Endothelial cell (in vitro differentiated cells): ENCODE measurements at places on chromosomes 11 and 22.
A peak's percentile ranks its signal among the peaks of the same experiment; 100 is the strongest.

- no peak for DNase-seq
- peaks cover 3% of the 10 kb centered on the region for H3K4me1 ChIP-seq
- peaks cover 19% of the 10 kb centered on the region for H3K27me3 ChIP-seq
- no peaks in the 10 kb centered on the region for H3K36me3 ChIP-seq
- H3K4me3 ChIP-seq = no peak overlapping the region
Measured at GRCh38 chr11:111301004-111301841, 2.9 kb downstream of the POU2AF3 start.

DNA sequence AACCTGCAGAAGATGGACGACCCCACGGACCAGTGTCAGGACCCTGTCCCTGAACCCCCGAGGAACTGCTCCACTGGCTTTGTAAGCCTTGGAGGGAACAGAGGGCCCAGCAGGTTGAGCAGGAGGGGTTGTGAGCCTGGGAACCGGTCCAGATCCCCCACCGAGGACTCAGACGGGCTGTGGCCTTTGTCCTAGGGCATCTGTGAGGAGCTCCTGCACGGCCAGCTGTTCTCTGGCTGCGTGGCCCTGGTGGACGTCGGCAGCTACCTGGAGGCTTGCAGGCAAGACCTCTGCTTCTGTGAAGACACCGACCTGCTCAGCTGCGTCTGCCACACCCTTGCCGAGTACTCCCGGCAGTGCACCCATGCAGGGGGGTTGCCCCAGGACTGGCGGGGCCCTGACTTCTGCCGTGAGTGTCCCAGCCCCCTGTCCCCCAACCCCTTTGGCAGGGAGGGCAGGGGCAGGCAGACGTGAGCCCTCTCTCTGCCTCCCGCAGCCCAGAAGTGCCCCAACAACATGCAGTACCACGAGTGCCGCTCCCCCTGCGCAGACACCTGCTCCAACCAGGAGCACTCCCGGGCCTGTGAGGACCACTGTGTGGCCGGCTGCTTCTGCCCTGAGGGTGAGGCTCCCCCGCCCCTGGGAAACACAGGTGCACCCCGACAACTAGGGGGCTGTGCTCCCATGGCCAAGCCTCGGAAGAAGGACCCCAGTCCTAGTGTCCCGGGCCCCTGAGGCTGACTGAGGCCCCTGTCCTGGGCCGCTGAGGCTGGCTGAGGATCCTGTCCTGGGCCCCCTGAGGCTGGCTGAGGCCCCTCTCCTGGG lies 6.4 kb downstream of the MUC5AC start:
- no peaks in the 10 kb centered on the region for H3K4me1 ChIP-seq
- H3K36me3 ChIP-seq = no peaks in the 10 kb centered on the region
- no peak overlapping the region for H3K4me3 ChIP-seq

DNA sequence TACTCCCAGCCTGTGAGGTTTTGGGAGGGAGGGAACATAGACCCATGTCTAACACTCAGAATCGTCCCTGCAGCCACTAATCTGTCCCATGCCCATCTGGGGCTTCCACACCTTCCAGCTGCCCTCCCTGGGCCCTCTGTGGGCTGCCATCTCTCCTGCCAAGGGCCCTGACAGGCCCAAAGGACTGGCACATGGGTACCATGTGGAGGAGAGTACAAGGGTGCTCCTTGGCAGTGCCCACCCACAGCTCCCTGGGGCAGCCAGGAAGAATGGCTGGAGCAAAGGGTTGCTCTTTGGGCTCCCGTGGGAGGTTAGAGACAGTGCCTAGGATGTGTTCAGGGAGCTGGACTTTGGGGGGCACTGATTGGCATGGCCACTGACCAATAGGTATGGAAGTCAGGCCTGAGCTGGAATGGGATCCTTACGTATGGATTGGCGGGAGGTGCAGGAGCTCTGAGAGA lies 56.8 kb downstream of the CD82 start:
- no peak overlapping the region for H3K27ac ChIP-seq
- H3K4me1 ChIP-seq = peaks cover 54% of the 10 kb centered on the region
- DNase-seq = no peak
- no peak overlapping the region for H3K4me3 ChIP-seq

- peaks cover 55% of the 10 kb centered on the region for H3K4me1 ChIP-seq
- no peak for DNase-seq
- peaks cover 14% of the 10 kb centered on the region for H3K36me3 ChIP-seq
- H3K27me3 ChIP-seq = peaks cover 15% of the 10 kb centered on the region
- peak overlapping the region; percentile 86 for H3K4me3 ChIP-seq
Measured at GRCh38 chr11:123431619-123432018, 1.6 kb downstream of the GRAMD1B start.

DNA sequence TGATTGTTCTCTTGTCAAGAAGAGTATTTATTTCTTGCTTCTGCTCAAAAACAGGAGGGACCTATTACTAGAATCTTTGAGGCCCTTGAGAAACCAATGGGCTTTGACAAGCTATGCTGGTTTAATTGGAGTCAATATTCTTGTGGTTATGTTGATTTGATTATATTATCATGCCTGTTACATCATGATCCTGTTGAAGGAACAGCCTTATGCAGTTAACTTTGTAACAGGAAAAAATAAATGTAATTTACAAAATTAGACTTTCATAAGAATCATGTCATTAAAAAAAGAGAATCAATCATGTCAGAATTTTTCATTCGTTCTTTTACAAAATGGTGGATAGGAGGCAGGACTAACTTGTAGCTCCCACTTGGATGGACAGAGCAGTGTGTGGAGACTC lies 386.1 kb upstream of the DDI1 start:
- no peak overlapping the region for H3K27ac ChIP-seq
- no peak for DNase-seq
- no peaks in the 10 kb centered on the region for H3K4me1 ChIP-seq
- H3K4me3 ChIP-seq = no peak overlapping the region
- no peaks in the 10 kb centered on the region for H3K36me3 ChIP-seq
- H3K27me3 ChIP-seq = no peaks in the 10 kb centered on the region

- DNase-seq = no peak
- H3K27me3 ChIP-seq = peaks cover 3% of the 10 kb centered on the region
- H3K4me3 ChIP-seq = no peak overlapping the region
- H3K4me1 ChIP-seq = peaks cover 40% of the 10 kb centered on the region
Measured at GRCh38 chr22:26670459-26670858, 13.1 kb downstream of the MIAT start.

GRCh38 chr11:57348052-57348451 lies 9.9 kb downstream of the P2RX3 start:
- DNase-seq = no peak
- H3K4me3 ChIP-seq = no peak overlapping the region
- H3K27me3 ChIP-seq = peaks cover 5% of the 10 kb centered on the region

- peak; percentile 24 for DNase-seq
- no peaks in the 10 kb centered on the region for H3K36me3 ChIP-seq
Measured at GRCh38 chr11:27718346-27718862, 18.1 kb upstream of the BDNF start.

GRCh38 chr22:25644122-25644521 lies 79.6 kb downstream of the GRK3 start:
- H3K27me3 ChIP-seq = peaks cover 1% of the 10 kb centered on the region
- no peak for DNase-seq
- no peaks in the 10 kb centered on the region for H3K36me3 ChIP-seq
- H3K27ac ChIP-seq = no peak overlapping the region
- H3K4me3 ChIP-seq = no peak overlapping the region
- H3K4me1 ChIP-seq = no peaks in the 10 kb centered on the region

- peaks cover 1% of the 10 kb centered on the region for H3K27me3 ChIP-seq
- no peak overlapping the region for H3K27ac ChIP-seq
- H3K36me3 ChIP-seq = peaks cover 21% of the 10 kb centered on the region
- no peaks in the 10 kb centered on the region for H3K4me1 ChIP-seq
- H3K4me3 ChIP-seq = no peak overlapping the region
- peak; percentile 35 for DNase-seq
Measured at GRCh38 chr11:73729594-73730206, 31.2 kb downstream of the RAB6A start.

DNA sequence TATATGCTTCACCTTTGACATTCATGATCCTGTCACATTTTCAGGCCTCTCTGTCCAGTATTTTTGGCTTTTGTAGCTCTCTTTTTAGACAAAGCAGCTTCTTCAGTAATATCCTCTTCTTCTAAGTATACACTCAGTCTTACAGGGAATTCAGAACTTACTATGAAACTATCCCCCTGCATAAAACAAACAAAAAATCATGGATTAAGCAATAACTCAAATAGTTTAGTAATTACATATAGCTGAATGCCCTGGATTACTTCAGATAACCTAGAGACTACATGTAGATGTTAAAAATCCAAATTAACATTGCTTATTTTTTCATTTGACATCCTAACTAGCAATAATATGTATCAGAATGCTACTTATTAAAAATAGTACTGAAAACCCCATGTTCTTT lies 5.2 kb downstream of the TAF1D start:
- peaks cover 54% of the 10 kb centered on the region for H3K36me3 ChIP-seq
- no peak for DNase-seq
- peak overlapping the region; percentile 60 for H3K4me3 ChIP-seq
- no peak overlapping the region for H3K27ac ChIP-seq

DNA sequence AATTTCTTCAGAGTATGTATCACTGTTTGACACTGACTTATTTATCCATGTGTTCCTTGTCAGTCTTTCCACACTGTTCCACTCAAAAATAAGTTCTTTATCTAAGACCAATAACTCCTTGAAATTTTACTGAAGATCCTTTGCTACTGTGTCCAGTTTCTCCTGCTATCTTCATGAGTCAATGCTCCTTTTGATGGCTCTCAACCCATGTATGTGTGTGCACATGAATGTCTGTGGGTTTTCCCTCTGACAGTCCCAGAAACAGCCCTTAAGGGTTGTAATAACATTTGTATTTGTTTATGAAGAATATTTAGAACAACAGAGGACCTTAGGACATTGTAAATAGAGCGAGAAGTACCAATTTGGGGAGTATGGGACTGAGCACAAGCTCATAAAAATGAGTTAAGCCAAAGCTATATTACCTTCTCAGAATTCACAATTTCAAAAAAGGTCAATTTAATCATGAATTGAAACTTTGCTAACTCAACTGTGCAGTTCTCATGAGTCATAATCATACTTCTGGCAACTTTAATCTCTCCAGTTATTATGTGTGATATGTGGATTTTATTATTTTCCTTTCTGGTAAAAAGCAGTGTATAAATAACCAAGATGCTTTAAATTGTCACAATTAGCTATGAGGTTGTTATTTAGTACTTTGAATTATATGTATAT lies 533.6 kb downstream of the CNTN5 start:
- H3K36me3 ChIP-seq = no peaks in the 10 kb centered on the region
- no peak overlapping the region for H3K4me3 ChIP-seq
- H3K4me1 ChIP-seq = no peaks in the 10 kb centered on the region
- no peak for DNase-seq

DNA sequence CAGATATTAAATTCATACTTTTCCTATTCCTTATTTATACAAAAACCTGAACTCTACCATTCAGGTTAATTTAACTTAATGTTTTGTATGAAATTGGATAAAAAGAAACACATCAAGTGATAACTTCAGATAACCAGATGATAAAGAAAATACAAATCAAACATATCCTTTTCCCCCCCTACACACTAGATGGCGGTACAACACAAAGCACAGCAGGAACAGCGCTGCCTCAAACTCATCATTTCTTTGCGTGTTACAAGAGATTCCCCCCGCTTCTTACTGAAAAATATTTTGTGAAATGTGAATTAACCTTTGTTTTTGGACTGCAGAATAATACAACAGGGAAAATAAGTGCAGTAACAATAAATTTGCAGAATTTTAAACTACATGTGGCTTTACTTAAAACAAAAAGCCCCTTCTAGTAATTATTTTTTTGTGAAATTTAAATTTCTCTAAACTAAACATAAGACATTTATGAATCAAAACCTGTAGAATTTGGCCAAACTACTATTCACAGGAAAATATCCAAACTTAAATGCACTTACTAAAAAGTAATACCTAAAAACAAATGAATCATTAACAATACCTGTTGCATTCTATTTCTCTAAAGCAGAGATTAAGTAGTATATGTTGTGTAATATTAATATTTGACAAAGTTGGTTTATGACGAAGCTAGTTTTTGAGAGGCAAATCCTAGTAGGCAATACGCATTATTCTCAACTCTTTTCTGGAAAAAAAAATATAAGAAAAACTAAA lies 74.4 kb downstream of the ARHGAP32 start:
- no peaks in the 10 kb centered on the region for H3K27me3 ChIP-seq
- no peak overlapping the region for H3K27ac ChIP-seq
- DNase-seq = peak; percentile 51

GRCh38 chr11:70255477-70256116 lies 14.9 kb upstream of the PPFIA1 start:
- no peaks in the 10 kb centered on the region for H3K4me1 ChIP-seq
- no peaks in the 10 kb centered on the region for H3K36me3 ChIP-seq
- DNase-seq = no peak
- H3K27me3 ChIP-seq = peaks cover 5% of the 10 kb centered on the region
- no peak overlapping the region for H3K4me3 ChIP-seq

GRCh38 chr22:41620589-41621098 lies at the start of gene DESI1:
Gene DESI1, minus strand, starts transcription at chr22:41621043. Its CDS starts 204 bp downstream, at chr22:41620839.
- H3K36me3 ChIP-seq = no peaks in the 10 kb centered on the region
- H3K27me3 ChIP-seq = no peaks in the 10 kb centered on the region
- peak within 1 kb of the TSS; percentile 99 for H3K4me3 ChIP-seq
- peaks cover 15% of the 10 kb centered on the region for H3K4me1 ChIP-seq
- peak within 1 kb of the TSS; percentile 99 for H3K27ac ChIP-seq

DNA sequence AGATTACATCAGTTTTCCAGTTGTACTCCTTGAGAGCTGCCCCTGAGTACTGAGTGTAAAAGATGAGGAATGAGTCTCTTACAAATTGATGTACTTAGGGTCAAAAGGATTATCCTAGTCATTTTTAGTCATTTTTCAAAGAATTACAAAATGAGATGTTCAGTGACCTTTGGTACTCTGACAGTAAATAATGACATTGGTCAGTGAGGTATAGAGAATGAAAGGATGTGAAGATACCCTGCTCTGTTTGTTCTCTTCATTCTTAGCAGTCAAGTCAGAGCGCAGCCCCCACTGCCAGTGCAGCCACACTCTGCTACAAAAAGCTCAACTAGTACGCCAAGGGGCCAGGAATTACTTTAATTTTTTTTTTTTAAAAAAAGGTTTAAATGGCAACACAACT lies 4.1 kb upstream of the ESAM start:
- peaks cover 9% of the 10 kb centered on the region for H3K36me3 ChIP-seq
- peaks cover 27% of the 10 kb centered on the region for H3K4me1 ChIP-seq
- H3K27ac ChIP-seq = no peak overlapping the region
- H3K27me3 ChIP-seq = peaks cover 10% of the 10 kb centered on the region
- no peak overlapping the region for H3K4me3 ChIP-seq

DNA sequence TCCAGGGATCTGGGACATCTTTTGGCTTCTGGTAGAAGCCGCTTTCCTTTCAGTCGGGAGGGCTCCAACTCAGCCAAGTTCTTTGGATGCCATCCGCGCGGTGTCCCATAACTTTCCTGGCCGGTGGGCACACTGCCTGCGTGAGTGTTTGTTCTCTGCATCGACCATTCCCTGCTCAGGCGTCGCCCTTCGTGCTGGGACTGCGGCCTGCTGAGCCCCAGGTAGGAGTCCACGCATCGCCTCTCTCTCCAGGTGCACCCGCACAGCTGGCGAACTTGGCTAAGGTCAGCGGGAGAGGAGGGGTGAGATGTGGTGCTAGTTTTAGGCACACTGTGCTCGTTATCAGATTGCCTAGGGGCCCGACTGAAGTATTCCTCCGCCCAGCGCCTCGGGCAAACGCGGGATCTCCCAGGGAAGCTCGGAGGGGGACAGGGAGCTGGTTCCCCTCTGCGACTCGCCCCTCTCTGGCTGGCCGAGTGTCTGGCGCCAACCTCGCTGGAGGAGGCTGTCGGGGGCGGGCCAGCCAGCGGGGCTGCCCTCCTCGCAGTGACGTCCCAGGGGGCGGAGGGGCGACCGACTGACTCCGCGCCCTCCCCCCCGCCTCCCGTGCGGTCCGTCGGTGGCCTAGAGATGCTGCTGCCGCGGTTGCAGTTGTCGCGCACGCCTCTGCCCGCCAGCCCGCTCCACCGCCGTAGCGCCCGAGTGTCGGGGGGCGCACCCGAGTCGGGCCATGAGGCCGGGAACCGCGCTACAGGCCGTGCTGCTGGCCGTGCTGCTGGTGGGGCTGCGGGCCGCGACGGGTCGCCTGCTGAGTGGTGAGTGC lies at the start of gene LAYN:
Gene LAYN (plus strand): TSS at position 607 of the 823 bp plus-strand sequence. CDS start 124 bp downstream, at position 731.
- peak within 1 kb of the TSS; percentile 94 for H3K4me3 ChIP-seq
- peak within 1 kb of the TSS; percentile 97 for H3K27ac ChIP-seq
- peak; percentile 70 for DNase-seq
- peaks cover 9% of the 10 kb centered on the region for H3K36me3 ChIP-seq
